ENCODE measurements at places on chromosomes 3 and 15.

DNA sequence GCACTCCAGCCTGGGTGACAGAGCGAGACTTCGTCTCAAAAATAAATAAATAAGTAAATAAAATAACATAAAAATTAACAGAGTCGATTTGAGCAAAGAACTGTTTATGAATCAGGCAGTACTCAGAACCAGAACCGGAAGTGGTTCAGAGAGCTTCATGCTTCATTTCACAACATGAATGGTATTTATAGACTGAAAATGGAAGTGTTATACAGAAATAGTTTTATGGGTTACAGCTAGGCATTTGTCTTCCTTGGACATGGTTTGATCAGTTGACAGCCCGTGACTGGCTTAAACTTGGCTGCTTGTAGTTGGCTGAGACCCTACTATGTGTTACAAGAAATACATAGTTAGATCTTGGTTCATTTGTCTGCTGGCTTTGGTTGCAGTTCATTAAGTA, 216.0 kb upstream of the MCTP2 start:
- no peak for DNase-seq

- no peak for DNase-seq
These were observed 228.8 kb upstream of the BHLHE40 start for GRCh38 chr3:4750306-4750968.

GRCh38 chr3:171458071-171458863, 1.9 kb downstream of the TNIK start:
- peak; percentile 27 for DNase-seq

- no peak for DNase-seq
These were observed 45.9 kb downstream of the HRH1 start for GRCh38 chr3:11199902-11200845.

DNA sequence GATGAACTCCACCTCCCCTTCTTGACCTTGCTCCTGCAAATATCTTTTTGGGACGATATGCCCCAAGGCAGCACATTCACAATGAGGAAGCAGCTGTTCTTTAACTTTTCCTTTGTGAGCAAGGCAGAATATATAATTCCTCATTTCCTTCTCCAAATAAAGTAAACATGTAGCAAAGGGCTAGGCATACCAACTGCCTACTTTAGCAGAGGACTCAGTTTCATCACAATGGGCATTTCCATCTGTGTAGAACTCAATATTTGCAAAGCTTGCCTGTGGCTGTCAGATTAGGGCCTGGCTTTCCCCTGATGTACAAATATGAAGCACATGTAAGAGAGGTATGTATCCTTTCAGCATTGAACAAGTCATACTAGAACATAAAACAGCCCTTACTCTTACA, 366.9 kb downstream of the RSL24D1 start:
- DNase-seq, result no peak

DNA sequence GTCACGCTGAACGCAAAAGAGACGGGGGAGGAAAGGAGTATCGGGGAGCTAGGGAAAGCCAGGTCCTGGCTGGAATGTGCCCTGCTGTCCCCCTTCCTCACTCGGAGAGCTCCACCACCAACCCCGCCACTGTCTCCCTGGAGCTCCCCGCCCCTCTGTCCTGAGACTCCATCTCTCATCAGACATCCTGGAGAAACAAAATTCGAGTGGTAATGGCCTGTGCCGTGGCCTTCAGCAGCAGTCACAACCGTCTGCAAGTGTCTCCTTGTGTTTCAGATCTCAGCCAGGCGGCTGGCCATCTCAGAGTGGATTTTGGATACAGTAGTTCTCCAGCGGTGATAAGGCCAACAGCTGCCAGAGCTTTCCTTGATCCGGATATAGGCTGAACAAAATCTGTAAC, 76.9 kb downstream of the OCA2 start:
- DNase-seq, result no peak

GRCh38 chr15:31440754-31441311, 114.2 kb downstream of the KLF13 start:
- DNase-seq, result peak; percentile 44

- no peak for DNase-seq
These were observed 225.9 kb downstream of the IGSF11 start for GRCh38 chr3:118808723-118809122.

DNA sequence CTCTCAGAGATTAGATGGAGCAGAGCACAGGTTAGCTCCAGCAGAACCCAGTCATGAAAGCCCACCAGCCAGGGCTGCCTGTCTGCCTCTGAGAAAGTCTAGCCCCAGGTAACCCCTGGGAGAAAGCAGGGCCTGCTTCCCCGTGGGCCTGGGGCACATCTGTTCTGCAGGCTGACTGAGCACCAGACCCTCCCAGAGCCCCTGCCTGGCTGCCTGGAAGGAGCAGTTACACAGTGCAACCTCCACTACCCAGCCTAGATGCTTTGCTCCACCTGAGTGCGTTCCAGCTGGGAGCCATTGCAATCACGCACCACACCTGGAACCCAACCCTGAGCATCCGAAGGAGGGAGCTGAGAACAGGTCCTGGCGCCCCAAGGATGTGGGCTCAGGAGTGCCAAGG, 24.7 kb upstream of the OR5K4 start:
- DNase-seq, result no peak

- no peak for DNase-seq
These were observed 9.0 kb downstream of the UROC1 start for GRCh38 chr3:126508564-126508964.

DNA sequence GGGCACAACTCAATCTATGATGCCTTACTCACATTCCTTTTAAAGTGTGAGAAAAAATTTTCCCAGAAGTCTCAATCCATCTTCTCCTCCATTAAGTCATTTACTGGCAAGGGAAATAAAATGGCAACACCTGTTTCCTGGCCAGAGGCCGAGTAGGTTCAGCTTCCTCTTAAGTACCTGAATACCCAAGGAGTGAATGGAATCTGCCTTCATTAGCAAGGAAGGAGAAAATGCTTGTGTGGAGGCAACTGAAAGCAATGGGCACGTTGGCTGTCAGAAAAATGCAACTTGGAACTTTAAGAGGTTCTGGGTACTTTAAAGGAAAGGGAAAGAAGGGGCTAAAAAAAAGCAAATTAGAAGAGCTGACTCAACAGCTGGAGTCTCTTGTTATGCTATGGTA, 423.6 kb upstream of the ARL6 start:
- DNase-seq, result no peak

GRCh38 chr15:93341164-93341563, 252.2 kb upstream of the RGMA start:
- no peak for DNase-seq

GRCh38 chr15:61530769-61531168, 301.7 kb upstream of the RORA start:
- no peak for DNase-seq

DNA sequence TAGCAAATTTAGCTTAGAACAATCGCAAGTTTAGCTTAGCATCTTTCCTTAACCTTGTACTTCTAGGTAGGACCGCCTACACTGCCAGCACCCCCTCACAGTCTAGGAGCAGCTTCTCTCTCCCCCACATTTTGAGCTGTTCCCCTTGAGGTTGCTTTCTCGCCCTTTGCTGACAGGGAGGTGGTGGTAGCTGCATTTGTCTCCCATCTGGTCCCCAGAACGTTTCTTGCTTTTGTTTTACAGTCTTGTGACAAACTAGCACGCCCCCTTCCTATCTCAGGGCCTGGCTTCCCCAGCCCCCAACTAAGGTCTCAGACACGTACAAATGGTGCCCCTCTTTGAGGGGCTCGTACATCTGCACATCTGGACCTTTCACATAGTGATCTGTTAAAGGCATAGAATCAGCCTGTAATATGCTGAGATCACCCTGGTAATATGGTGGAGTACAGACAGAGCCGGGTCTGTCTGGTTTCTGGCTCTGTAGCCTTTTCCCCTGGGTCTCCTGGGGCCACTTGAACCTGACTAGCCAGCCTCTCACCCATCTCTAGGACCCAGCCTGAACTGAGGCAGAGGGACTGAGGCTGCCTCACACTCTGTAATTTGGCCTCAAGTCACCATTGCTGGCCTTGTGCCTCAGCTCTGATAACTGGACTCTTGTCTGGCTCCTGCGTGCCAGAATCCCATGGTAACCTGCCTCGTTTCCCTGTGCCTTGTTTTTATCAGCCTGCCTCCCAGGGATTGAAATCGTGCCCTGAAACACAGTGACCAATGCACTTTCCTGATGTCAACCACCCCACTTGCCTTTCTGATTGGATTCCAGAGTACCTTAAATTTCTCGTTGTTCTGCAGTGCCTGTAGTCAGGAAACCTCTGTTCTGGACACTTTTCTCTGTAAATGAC, 27.7 kb downstream of the CRTC3 start:
- DNase-seq, result no peak

DNA sequence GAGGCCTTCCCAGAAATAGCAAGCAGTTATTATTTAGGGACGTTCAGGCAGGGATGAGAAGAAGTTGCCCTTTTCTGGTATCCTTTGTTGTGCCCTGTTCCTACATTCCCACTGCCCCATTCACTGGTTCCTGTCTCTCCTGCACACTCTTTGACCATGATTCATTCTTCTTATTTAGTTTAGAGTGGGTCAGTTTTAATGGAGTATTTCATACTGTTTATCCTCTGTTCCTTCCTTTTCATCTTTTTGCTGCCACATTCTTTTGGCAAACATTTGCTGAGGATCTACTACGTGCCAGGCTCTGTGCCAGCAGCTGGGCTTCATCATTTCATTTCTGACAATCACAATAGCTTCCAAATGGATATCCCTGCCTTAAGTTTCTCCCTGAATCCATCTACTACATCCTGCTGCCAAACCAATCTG, 11.8 kb upstream of the EID1 start:
- no peak for DNase-seq

GRCh38 chr15:37891766-37892368, 42.6 kb upstream of the TMCO5A start:
- no peak for DNase-seq

DNA sequence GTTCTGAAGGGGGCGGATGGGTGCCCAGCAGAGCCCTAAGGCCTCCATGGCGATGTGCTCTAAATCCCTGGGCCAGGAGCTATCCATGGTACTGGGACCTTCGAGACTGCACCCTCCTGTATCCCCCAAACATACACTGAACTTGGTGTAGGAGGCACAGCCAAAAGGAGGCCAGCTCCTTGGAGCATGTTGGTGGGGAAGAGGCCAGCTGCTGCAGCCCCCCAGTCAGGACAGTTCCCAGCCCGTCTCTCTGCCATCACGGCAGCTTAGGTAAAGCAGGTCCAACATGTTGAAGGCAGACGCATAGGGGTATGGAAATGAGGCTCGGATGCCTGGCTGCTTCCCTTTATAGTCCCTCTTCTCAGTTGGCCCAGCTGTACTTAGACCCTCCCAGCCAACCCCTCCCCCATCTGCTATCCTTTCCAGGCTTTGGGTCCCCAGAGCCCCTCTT, 1.8 kb downstream of the CAMKV start:
- no peak for DNase-seq

- DNase-seq, result no peak
These were observed 2.4 kb upstream of the SEC62 start for GRCh38 chr3:169964176-169964575.

GRCh38 chr3:171749124-171749523, 61.2 kb downstream of the PLD1 start:
- DNase-seq, result no peak

DNA sequence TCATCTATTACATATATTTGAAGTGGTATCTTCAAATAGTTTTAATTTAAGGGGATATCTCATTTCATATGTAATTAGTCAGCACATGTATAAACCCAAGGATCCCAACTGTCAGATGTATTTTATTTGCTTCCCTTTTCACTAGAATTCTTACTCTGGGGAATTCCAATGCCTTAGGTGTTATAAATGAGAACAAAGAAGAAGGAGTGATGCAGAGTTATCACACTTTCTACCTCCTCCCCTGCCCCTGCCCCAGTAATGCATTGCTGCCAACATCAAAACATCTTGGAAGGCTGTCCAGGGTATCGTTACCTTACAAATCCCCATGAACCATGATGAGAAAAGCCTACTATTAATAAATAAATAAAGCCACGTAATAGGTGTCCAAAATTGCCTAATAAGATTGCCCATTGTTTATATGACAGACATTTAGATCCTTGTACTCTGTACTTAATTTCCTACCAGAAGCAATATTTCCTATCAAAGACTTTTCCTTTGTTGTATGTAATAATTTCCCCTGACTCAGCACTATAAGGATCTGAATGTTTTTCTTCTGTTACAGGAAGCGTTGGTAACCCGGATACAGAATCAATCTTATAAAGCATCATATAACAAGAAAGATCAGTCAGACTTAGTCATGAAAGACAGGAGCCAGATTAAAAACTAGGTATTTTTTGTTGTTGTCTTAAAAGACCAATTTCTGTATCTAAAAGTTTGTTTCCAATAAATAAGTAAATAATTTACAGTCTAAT, 38.8 kb downstream of the CBLB start:
- DNase-seq, result no peak

GRCh38 chr15:58298879-58299850, 132.6 kb upstream of the LIPC start:
- no peak for DNase-seq

DNA sequence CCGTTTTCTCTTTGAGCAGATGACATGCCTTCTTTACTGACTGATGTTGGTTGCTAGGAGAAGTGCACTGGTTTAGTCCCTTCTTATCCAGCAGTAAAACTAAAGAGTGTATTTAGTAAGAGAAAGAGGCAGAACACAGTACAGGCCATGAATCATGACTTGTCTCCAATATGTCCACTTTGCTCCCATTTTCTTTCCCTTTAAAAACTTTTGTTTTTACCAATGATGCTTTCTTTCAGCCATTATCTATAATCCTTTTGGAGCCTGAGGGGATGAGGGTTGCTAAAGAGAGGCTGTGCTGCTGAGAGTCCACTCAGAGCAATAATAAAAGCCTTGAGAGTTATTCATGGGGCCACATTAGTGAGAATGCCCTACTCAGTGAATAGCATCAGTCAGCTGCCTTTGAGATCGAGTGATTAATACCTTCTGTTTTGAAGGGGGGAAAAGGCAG, 12.2 kb downstream of the ROBO2 start:
- no peak for DNase-seq

DNA sequence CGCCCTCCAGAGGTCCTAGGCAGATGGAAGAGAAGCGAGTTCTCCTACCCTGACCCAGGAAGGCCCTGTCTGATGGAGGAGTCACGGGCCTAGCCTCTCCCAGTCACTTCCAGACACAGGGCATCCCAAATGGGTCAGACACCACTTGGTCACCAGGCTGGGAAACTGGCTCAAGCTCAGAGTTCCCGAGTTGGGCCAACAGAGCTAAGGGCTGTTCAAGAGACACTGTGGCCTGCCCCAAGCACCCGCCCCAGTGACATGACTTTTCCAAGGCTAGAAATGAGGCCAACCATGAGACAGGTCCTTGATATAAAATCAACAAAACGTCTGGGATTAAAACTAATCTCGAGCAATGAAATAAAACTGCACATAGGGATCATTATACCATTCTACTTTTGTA, 113.8 kb downstream of the IQSEC1 start:
- DNase-seq, result no peak

DNA sequence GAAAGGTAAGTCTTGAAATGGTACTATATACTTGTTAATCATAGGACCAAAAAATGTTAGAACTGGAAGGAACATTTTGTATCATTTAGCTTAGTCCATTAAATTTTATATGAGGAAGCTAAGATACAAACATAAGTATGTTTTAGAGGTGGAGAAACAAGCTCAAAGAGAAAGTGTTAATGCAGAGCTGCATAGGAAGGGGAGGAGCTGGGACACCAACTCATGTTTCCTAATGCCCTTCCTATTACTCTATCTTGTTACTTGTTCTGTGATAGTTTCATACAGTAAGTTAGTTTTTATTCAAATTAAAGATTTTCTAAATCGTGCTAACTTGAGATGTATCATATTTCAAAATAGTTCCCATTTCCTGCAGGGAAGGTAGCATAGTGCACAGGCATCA, 7.4 kb downstream of the SLC35A5 start:
- DNase-seq, result no peak
